Activated T-cell treated with anti-CD3 and anti-CD28 coated beads, Interleukin-2, amount 50 U/mL, for 72 hours (primary cell): ENCODE measurements at places on chromosomes 1 and 21. TPM values are rescaled to one million over a fixed set of nuclear protein-coding genes. Genes with fewer than 3 reads are reported as not detected.
A peak's percentile ranks its signal among the peaks of the same experiment; 100 is the strongest.

GRCh38 chr1:164702216-164702615, 143.2 kb downstream of the PBX1 start:
- no peak for DNase-seq

DNA sequence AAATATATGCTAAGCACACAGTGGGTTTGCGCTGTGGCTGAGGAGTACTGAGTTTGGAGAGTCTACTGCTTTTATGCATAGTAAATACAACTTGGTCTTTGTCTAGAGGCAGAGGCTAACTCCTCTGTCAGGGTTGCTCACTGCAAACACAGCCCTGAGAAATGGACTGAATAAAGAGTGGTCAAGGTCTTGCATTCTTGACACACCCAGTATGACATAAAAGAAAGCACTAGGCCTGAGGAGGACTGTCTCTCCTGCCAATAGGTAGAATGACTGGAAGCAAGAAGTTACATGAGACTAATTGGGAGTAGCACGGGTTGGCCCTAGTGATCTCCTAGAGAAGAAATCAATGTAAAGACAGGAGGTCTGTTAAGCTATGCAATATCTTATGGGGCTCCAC, 367.2 kb upstream of the B3GALT2 start:
- DNase-seq: no peak

- DNase-seq: no peak
These were observed 100.6 kb downstream of the NR5A2 start for GRCh38 chr1:200128081-200128480.

GRCh38 chr21:22224261-22224660, 1226.1 kb downstream of the NCAM2 start:
- no peak for DNase-seq

Gene C4BPA
- total RNA-seq: not detected

Gene CASP9
- 13.4 TPM for total RNA-seq

- DNase-seq: no peak
These were observed 63.7 kb upstream of the EPS8L3 start for GRCh38 chr1:109827466-109827865.

DNA sequence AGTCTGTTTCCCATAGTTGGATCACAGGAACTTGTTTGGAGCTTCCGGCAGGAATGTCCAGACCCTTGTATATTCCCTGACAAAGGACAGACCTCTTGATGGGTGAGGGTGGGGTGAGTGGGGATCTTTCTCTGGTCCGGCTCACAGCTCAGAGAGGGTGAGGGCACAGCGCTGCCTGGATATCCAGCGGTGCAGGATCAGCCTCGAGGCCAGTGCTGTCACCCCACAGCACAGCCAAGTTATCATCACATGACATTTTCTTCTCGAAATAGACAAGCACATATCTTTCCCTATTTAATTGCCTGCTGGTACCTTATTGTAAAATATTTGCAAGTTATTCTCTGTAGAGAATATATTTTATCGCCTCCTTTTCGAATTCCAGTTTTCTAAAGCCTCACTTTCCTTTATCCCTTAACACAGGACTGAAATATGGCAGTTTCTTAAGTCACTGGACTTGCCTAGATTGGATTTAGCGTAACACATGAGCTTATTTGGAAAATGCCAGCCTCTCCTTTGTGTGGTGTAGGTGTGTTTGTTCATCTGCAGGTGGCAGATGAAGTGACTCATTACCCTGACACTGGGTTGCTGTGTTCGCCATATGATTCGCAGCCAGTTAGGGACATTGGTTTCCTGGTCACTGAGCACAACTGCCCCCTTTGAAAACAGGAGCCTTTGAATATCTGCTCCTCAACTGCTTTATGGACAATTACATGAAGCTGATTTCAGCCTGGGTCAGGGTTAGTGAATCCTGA, 21.4 kb downstream of the CLIC6 start:
- DNase-seq: no peak

GRCh38 chr1:209323743-209324142, 259.8 kb upstream of the CAMK1G start:
- no peak for DNase-seq

DNA sequence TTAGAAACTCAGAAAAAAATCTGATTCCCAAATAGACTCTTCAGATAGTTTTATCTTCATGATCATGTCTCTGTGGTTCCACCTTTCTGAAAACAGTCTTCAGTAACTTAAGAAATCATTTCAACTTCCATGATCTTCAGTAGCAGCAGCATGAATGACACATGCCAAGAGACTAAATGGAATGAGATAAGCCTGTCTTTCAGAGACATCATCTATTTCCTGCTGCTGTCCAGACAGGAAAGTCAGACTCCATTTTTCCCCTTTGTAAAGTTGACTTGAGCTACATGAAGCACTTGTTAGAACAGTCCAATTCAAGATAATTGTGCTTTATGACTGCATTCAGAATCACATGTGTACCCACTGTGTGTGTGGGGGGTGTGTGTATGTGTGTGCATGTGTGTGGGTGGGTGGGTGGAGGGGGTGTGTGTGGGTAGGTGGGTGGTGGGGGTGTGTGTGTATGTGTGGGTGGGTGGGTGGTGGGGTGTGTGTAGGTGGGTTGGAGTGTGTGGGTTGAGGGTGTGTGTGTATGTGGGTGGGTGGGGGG, 58.8 kb downstream of the CLIC4 start:
- DNase-seq: no peak

GRCh38 chr1:208524376-208524775, 280.2 kb upstream of the PLXNA2 start:
- no peak for DNase-seq

DNA sequence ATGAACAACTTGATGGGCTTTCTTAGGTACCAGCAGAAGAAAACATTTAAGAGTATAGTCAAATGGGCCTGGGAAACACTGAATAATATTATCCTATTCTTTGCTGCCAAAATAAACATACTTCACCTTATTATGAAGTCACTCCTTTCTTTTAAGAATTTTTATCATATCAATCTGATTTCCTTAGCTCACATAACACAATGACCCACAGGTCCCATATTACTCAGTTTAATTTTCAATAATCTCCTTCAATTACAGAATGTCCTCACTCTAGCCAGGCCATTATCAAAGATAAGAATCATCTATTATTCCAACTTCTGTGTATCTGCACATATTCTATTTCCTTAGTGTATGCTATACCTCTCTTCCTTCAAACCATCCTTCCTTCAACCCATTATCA, 63.0 kb downstream of the PIGK start:
- DNase-seq: no peak

- peak; percentile 50 for DNase-seq
These were observed 33.0 kb downstream of the EPHA2 start for GRCh38 chr1:16122916-16123315.

DNA sequence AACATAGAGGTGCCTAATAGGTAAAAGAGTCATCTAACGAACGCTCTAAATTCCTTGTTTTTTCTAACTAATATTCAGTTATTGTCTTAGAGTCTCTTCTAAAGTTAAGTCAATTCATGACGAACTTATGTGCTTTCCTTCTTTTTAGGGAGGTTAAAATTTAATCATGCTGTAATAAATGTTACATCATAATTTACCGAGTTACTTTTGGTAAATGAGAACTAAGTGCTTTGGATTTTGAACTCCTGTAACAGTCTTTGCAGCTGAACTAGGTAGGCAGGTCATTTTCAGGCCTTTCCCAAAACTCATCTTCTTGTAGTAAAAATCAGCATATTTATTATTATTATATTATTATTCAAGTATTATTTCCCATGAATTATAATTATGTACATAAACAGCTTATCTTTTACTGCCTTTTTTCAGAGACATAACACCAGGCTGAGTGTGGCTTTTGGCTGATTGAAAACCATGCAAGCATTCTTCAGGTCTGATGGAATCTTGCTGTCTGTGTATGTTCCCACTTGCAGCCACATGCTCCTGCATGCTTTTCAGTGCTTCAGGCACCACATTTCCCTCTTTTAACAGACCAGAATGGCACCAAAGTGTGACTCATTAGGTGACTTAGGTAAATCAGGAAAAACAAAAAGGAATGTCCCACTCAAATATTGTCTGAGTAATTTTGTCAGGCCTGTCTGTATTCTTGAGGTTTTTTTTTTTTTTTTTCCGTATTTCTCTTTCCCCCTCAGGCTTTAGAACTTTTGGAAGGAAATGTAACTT, 81.0 kb upstream of the CD55 start:
- DNase-seq: no peak

Gene OR2AK2
- 0.35 TPM for total RNA-seq
